ENCODE measurements at places on chromosomes 16 and 17.

GRCh38 chr17:68403122-68403521 is 54.2 kb downstream of the WIPI1 start:
- no peak for DNase-seq

GRCh38 chr16:69056421-69056820 is 49.0 kb upstream of the HAS3 start:
- no peak for DNase-seq

DNA sequence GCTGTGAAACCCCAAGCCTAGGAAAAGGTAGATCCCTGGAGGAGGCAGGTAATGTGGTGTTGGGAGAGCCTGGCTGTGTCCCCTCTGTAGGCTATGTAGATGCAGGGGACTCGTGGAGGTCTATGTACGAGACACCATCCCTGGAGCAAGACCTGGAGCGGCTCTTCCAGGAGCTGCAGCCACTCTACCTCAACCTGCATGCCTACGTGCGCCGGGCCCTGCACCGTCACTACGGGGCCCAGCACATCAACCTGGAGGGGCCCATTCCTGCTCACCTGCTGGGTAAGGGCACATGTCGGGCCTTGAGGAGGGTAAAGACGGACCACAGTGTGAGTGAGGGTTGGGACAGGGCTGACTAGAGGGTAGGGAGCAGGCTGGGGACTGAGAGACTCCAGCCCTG is 12.0 kb downstream of the ACE start:
- DNase-seq: no peak

DNA sequence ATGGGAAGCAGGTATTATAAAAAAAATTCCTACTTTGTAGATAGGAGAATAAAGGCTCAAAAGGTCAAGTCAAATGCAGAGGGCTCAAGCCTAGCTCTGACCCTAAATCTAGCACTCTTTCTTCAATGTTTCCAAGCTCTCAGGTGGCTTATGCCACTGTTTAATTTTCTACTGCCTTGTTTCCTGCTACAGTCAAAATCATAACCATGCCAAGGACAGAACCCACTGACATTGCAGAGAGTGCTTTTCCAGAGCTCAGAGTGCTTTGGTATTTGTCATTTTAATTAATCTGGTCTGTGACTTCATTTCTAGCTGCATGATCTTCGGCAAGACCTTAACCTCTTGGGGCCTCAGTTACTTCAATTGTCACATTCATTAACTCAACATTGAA is 344.7 kb downstream of the CA10 start:
- no peak for DNase-seq

- peak; percentile 40 for DNase-seq
Observed at GRCh38 chr16:56513972-56514371, 5.9 kb downstream of the BBS2 start.

GRCh38 chr17:3681057-3681456 is 12.4 kb downstream of the EMC6 start:
- no peak for DNase-seq

GRCh38 chr17:33896263-33896662 is 358.8 kb upstream of the CCL2 start:
- no peak for DNase-seq

GRCh38 chr17:80949451-80950421 is 41.9 kb upstream of the CHMP6 start:
- no peak for DNase-seq

- DNase-seq: no peak
Observed at GRCh38 chr16:62665269-62665668, 629.0 kb upstream of the CDH8 start.

DNA sequence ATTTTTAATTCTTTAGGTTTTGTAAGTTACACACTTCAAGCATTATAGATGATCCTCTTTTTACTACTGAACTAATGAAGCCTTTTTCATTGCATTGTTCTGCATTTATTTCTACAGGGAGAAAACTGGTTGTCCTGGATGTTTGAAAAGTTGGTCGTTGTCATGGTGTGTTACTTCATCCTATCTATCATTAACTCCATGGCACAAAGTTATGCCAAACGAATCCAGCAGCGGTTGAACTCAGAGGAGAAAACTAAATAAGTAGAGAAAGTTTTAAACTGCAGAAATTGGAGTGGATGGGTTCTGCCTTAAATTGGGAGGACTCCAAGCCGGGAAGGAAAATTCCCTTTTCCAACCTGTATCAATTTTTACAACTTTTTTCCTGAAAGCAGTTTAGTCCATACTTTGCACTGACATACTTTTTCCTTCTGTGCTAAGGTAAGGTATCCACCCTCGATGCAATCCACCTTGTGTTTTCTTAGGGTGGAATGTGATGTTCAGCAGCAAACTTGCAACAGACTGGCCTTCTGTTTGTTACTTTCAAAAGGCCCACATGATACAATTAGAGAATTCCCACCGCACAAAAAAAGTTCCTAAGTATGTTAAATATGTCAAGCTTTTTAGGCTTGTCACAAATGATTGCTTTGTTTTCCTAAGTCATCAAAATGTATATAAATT is 53.0 kb downstream of the TUBD1 start:
- DNase-seq: no peak

DNA sequence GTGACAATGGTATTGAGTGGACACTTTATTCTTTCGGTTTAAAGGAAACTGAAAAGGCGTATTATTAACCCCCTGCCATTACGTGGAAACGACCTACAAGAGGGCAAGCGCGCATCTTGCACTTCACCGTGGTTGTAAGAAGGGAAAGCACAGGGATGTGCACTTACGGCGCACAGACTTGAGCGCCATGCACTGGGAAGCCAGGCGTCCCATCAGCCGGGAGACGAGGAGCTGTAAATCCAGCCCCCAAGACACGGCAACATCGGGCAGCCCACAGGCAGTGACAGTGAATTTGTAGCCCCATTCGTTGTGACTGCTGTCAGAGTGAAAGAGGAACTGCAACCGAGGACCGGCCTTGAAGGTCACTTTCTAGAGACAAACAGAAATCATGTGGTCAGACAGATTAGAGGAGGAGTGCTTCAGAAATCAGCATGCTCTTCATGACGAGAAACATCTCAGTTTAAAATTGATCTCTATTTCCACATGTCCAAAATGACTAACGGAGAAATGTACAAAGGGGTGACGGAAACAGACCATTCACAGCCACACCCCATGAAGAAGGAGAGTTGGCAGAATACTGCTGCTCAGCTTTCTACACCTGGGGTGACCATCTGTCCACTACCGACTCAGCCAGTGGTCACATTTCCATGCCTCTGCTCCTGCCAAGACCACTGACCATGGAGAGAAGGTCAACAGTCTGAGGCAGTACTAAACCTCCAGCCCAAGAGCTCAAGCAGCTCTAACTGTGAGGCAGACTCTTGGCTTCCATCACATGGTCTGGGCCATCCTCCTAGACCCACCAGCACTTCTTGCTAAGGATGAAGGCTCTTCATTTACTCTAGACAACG is 68.6 kb downstream of the ZZEF1 start:
- DNase-seq: no peak

DNA sequence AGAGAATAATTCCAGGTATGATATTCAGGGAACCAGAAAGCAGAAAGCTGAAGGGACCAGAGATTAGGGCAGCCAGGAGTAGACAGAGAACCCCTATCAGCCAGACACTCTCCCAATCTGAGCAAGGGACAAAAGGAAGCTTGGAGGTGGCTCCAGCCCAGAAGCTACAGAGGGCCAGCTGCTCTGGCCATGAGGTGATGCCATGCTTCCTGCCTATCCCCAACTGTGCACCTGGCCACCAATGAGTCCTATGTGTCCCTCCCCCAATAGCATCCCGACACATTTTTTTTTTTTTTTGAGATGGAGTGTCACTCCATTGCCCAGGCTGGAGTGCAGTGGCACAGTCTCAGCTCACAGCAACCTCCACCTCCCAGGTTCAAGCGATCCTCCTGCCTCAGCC is 30.0 kb downstream of the NSMCE1 start:
- DNase-seq: no peak

- DNase-seq: no peak
Observed at GRCh38 chr16:87068762-87069150, 248.4 kb downstream of the C16orf95 start.

GRCh38 chr16:26647870-26648269 is 418.9 kb upstream of the C16orf82 start:
- no peak for DNase-seq

DNA sequence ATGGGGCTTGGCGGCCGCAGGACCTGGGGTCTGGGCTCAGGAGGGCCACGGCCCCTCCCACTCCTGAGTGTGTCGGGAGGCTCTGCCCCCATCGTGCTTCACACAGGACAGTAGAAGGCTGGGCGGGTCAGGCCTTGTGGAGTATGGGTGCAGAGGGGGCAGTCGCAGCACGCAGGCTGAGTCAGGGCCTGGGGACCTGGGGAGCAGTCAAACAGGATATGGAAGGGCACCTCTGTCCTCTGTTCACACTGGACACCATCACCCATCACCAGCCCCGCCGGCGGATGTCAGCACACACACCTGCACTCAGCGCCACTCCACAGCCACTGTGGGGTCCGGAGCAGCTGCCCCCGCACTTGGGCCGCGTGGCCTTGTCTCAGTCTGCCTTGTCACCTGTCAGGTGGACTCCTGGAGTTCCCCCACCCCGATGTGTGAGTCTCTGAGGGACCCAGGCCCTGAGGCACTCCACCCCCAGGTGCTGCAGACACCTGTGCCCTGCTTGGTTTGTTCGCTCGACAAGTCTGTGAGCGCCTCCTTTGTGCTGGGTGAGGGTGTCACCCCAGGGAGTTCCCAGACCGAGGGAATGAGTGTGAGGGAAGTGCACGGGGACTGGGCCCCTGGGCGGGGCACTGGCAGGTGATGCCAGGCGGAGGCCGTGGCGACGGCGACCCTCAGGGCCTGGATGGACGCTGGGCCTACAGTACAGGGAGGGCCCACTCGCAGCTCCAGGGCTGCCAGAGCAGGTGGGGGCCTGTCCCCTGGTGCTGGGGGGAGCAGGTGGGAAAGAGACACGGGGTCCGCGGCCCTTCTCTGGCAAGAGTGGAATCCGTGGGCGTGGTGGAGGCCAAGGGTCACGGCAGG is 31.7 kb downstream of the ZFPM1 start:
- DNase-seq: no peak

DNA sequence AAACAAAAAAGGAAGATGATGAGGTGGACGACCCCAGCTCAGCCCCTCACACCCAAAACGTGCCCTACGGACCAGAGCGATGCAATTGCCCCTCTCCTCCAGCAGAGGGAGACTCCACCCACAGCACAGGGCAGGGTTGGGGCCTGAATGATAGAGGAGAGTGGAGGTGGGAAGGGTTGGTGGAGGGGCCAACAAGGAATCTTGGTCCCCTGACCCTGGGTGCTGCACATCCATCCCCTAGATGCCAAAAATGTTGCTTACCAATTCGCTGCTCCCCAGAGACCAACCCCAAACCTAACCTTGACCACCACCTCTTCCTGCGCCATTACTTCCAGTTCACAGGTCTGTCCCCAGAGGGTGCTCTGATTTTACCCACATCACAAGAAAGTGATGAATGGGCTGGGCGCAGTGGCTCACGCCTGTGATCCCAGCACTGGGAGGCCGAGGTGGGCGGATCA is 12.9 kb downstream of the P2RX5 start:
- no peak for DNase-seq

GRCh38 chr17:19364699-19365498 is 2.4 kb upstream of the B9D1 start:
- no peak for DNase-seq

GRCh38 chr16:69834807-69835466 is 72.8 kb downstream of the WWP2 start:
- DNase-seq: no peak

GRCh38 chr16:64693946-64694345 is 427.9 kb downstream of the CDH11 start:
- DNase-seq: no peak

DNA sequence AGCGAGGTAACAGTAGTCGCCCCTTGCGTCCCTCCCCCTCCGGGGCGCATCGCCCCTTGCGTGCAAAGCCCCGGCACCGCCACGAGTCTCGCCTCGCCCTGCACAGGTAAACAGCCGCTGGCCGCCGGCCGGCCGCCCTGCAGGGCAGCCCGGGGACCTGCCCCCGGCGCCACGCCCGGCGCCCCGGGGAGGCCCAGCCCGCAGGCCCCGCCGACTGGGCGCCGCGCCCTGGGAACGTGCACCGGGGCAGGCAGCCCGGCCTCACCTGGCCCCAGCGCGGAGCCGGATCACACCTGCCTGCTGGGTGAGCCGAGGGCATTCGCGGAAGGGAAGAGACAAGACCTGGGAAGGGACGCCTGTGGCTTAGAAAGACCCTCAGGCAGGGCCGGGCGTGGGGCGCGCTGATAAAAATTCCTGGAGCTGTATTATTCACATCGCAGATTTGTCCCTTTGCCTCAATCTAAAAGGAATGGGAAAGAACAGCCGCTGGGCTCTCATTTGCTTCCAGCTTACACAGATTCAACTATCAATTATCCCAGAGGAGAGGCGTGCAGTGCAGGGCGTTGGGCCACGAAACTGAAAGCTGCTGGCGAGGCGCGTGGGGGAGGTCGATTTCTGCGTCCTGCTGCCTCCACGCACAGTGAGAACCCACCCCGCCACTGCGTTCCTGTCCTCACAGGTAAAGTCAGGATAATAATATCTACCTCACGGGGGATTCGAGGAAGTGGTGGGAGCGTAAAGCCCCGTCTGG is 451.9 kb downstream of the SLC39A11 start:
- no peak for DNase-seq

- DNase-seq: no peak
Observed at GRCh38 chr17:73163043-73163442, 1.8 kb upstream of the SSTR2 start.

- DNase-seq: no peak
Observed at GRCh38 chr16:64919929-64920607, 201.8 kb downstream of the CDH11 start.

- DNase-seq: no peak
Observed at GRCh38 chr16:55577887-55578286, 11.4 kb downstream of the CAPNS2 start.

DNA sequence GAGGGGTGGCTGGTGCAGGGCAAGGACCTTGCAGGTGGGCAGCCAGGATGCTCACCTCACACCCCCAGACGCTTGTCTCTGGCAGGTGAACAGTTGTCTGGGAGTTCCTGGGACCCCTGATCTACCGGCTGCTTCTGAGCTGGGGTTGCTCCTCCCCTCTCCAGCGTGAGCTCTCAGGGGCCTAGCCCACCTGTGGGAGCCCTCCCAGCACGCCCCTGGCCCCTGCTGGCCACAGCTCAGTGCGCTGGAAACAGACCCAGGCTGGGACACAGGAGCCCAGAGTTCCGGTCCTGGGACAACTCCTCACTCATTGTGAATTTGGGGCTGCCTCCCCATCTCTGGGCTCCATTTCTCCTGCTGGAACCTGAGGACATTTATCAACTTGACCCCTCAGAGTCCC is 30.3 kb downstream of the ARHGAP23 start:
- DNase-seq: no peak

GRCh38 chr16:79898703-79899102 is 298.2 kb upstream of the MAF start:
- no peak for DNase-seq

GRCh38 chr16:4734730-4735535 is 596 bp downstream of the DNAAF8 start:
- peak; percentile 9 for DNase-seq

All from non-pigmented ciliary epithelial cell (primary cell).